Tongue (tissue), 3 donors: ENCODE measurements at places on chromosomes 5 and 9. TPM values are rescaled to one million over a fixed set of nuclear protein-coding genes. Genes with fewer than 3 reads are reported as not detected.
A peak's percentile ranks its signal among the peaks of the same experiment; 100 is the strongest.

PFN3 gene
- not detected for total RNA-seq

GRCh38 chr9:117742131-117742530 lies 37.9 kb downstream of the TLR4 start:
- DNase-seq, result peak; percentile 45

ZNF618 gene
- 10.8 TPM for total RNA-seq

GRCh38 chr9:69645488-69645887 lies 26.7 kb downstream of the APBA1 start:
- no peak for DNase-seq

CLK4 gene
- total RNA-seq, result 45.3 TPM

RALGDS gene
- total RNA-seq, result 56.0 TPM

DNAJC25 gene
- total RNA-seq, result 10.9 TPM

- DNase-seq, result no peak
Measured at GRCh38 chr5:167616043-167616890, 675.2 kb upstream of the WWC1 start.

- DNase-seq, result no peak
Measured at GRCh38 chr5:773517-774264, 10.8 kb downstream of the ZDHHC11B start.

DNA sequence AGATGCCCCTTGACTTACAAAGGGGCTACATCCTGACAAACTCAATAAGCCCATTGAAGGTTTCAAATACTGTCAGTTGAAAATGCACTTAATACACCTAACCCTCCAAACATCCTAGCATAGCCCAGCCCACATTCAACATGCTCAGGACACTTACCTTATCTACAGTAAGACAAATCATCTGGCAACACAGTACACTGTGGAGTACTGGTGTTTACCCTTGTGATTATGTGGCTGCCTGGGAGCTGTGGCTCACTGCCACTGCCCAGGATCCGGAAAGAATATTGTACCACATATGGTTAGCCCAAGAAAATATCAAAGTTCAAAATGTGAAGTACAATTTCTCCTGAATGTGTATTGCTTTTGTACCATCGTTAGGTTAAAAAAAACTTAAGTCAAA lies 562.2 kb downstream of the HTR1A start:
- DNase-seq, result no peak

- no peak for DNase-seq
Measured at GRCh38 chr5:73957397-73958001, 331.5 kb downstream of the ARHGEF28 start.

DNA sequence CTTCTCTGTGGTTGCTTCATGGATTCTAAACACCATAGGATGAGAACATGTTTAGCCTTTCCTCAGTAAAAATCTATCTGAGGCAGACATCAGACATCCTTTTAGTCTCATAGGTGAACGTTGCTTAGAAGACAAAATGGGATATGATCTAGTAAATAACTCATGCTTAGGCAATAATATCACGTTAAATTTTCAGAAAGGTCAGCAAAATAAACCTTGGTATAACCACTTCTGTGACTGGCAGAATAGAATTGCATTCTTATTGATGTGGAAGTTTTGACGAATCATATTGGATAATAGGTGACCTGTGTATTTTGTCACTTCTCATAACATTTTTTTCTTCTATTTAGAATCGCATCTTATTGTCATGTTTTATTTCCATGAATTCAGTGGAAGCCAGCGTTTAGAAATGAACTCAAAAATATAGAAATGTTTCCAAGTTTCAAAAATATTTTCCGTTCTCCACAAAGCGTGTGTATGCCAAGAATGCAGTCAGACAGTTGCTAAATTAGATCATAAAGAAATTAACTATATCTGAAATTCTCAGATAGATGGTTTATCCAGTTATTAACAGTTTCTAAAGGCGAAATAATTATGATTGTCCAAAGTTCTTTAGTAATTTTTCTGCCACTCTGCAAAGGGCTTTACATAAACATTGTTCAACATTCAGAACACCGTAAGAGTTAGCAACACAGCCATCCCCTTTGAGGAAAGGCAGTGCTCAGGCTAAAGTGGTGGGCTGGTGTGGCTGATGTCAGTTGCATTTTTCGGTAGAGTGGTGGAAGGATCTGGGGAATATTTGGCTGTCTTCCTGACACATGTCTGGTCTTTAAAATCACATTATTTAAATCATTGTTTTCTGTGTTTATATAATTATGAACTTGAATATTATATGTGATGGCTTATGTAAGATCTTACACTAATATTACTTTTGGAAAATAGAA lies 827.2 kb downstream of the MTRR start:
- DNase-seq, result peak; percentile 46

DNA sequence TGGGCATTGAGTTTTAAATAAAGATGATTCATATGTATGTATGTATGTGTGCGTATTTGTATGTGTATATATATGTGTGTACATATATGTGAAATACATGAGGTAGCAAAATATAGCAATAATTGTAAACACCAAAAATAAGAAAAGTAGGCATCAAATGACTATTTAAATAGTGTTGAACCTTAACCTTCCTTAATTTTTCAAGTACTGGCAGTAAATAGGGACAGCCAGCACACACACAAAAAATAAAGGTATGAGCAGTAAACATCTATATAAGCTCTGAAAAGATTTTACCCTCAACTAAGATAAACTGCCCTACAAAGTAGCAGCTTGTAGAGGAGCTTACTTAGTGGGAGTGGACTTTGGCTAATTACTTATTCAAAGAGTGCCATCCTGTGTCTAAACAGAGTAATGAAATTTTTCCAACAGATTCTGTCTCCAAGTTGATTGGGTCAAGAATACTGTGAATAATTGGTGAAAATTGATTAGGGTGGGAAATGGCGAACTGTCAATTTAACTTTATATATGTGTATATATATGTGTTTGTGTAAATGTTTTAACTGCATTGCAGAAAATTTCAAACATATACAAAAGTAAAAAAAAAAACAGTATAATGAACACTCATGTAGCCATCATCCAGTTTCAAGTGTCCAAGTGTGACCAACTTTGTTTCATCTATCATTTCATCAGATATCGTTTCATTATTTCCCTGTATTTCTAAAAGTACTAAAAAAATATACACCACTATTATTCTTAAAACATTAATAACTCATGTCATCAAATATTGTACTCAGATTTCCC lies 2.0 kb upstream of the ADAMTS6 start:
- DNase-seq, result peak; percentile 80

IFNB1 gene
- total RNA-seq, result not detected

DNA sequence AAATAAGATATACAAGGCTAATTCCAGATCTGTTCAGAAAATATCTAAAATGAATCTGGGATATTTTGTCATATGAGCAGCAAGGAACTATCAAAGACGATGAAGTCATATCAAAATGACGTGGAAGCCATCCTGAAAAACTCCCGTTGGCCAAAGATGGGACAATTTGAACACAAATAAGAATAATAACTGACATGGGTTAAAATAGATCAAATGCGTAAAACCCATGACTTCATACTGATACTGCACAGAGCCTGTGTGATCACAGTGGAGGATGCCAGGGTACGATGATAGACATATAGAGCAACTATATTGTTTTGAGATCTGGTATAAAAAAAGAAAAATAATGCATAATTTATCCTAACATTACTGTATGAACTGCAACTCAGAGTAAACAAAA lies 51.0 kb upstream of the PIP5K1B start:
- no peak for DNase-seq

DNA sequence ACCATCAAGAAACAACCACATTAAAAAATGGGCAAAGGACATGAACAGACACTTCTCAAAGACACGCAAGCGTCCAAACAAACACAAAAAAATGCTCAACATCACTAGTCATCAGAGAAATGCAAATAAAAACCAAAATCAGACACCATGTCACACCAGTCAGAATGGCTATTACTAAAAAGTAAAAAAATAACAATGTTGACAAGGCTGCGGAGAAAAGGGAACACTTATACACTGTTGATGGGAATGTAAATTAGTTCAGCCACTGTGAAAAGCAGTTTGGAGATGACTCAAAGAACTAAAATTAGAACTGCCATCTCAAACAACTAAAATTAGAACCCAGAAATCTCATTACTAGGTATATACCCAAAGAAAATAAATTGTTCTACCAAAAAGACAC lies 80.4 kb downstream of the CAAP1 start:
- no peak for DNase-seq

GRCh38 chr9:14479163-14479560 lies 165.2 kb upstream of the NFIB start:
- DNase-seq, result peak; percentile 53

CXCL14 gene
- total RNA-seq, result 71.1 TPM

GRCh38 chr5:107570181-107570580 lies 100.6 kb downstream of the EFNA5 start:
- no peak for DNase-seq

GRCh38 chr5:146883511-146883910 lies 5.0 kb upstream of the PPP2R2B start:
- no peak for DNase-seq

DNA sequence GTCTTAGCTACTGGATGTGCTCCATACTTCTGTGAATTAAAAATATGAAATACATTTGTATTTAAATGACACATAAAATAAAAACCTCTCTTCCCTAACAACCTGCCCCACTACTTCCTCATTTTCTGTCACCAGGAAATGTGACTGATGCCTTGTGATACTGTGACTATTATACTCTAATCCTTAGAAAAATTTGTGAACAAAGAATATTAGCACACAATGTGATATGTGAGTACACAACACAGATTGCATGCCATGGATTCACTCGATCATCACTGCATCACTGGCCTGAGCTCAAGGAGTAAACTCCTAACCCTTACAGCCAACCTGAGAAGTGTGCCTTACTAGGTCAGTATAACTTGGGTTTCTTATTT lies 281.0 kb downstream of the EFNA5 start:
- DNase-seq, result no peak

DNA sequence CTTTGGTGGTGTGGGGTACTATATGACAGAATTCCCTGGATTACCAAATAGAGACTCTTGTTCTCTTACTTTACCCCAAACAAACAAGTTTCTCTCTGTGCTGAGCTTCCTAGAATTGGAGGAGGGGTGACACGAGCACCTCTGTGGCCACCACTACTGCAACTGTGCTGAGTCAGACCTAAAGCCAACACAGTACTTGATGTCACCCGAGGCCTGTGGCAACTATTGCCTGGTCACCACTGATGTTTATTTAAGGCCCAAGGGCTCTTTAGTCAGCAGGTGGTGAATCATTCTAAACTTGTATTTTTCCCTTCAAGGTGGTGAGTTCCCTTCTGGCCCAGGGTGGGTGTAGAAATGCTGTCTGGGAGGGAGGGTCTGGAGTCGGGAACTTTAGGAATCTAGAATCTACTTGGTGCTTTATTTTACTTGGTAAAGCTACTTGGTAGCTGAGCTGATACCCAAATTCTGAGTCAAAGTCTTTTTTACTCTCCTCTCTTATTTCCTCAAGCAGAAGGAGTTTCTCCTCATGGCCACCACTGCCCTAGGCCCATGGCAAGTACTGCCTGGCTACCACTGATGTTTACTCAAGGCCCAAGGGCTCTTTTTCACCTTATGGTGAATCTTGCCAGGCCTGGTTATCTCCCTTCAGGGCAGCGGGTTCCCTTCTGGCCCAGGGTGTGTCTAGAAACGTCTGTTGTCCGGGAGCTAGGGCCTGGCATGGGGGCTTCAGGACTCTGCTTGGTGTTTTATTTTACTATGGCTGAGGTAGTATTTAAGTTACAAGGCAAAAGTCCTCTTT lies 9.8 kb downstream of the LURAP1L start:
- no peak for DNase-seq

LVRN gene
- total RNA-seq, result 2.1 TPM

DNA sequence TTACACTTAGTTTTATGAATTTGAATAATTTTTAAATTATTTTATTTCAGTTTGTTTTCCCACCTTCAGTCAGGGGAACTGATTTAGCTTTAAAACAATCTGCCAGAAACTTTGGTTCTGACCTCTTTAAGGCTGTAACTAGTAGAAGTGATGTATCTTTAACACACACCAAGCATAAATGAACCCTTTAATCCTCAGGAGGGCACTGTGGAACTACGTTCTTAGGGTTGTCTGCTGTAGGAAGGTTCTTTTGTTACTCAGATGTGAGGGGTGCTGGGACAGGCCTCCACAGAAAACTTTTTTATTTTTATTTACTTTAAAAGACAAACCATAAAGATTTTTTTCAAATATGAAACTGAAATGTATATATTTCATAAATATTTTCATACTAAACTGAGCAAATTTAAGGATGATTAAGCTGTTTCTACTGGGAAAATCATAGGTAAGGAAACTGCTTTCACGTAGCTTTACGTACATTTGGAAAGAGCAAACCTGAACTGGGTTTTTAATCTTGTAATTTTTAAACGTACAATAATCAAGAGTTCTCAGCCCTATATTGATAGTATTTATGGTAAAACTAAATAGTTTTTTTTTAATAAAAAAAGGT lies 5.3 kb downstream of the KLF4 start:
- DNase-seq, result peak; percentile 92

- DNase-seq, result no peak
Measured at GRCh38 chr5:178149199-178149932, 4.3 kb downstream of the NHP2 start.

FGF10 gene
- 18.4 TPM for total RNA-seq

DNA sequence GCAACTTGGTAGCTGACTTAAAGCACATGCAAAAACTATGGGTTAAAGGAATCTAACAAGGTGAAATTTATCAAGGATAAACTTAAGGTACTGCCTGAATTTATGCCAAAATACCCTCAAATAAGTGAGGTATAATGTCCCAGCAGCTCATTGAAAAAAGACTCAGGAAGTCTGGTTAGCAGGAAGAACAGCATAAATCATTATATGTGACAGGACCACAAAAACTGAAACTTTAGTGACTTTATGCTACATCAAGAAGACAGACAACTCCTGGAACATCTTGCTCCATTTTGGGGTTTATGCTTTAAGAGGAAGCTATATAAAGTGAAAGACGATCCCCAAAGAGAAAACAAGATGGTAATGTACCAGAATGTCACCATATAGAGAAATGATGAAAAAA lies 282.4 kb upstream of the ZNF462 start:
- no peak for DNase-seq

INSYN2B gene
- total RNA-seq, result 0.21 TPM

GRCh38 chr5:122473138-122473843 lies 161.3 kb downstream of the SNCAIP start:
- DNase-seq, result no peak

GRCh38 chr9:37963936-37964739 lies 60.2 kb upstream of the SLC25A51 start:
- peak; percentile 62 for DNase-seq
